ENCODE measurements at places on chromosomes 7 and 10. TPM values are rescaled to one million over a fixed set of nuclear protein-coding genes. Genes with fewer than 3 reads are reported as not detected.
A peak's percentile ranks its signal among the peaks of the same experiment; 100 is the strongest.

GRCh38 chr7:3721422-3721821 lies 420.4 kb downstream of the SDK1 start:
- no peak for ATAC-seq

- no peak for ATAC-seq
Measured at GRCh38 chr10:83283151-83283550, 856.2 kb upstream of the GHITM start.

- ATAC-seq = peak; percentile 76
Measured at GRCh38 chr10:34758447-34758996, 56.6 kb downstream of the PARD3 start.

- no peak for ATAC-seq
Measured at GRCh38 chr7:88449410-88449809, 142.7 kb upstream of the STEAP4 start.

DNA sequence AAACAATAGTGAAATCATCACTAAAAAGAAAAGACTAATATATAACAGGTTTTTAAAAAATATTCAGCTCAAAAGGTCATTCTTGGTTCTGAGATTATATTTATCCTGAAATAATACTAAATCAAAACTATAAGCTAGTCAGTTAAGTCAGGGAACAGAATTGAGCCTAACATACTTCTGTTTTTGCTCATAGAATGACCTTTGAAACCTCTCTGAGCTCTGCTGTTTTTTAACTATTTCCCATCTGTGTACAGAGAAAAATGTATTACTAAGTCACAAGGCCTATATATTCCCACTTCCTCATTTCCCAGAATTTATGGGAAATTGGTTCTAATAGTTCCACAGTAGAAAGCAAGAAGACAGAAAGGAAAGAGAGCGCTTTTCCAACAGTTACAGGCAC lies 346.8 kb upstream of the ETV1 start:
- ATAC-seq = no peak

DNA sequence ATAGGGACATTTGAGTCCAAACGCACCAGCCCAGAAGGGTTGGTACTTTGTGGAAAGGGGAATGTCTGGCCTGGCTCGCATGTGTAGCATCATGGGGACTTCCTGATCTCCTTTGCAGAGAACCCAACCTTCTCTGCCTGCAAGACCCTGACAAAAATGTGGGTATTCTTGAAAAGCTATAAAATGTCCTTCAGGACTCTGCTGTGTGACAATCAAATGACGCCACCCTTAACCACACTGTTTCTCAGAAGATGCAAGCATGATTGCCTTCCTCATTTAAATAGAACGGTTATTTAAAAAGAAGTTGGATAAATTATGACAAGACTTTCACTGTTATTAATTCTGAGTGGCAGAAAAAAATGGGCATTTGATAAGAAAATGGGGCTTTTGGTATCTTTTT lies 15.1 kb upstream of the GPR15LG start:
- no peak for ATAC-seq

DNA sequence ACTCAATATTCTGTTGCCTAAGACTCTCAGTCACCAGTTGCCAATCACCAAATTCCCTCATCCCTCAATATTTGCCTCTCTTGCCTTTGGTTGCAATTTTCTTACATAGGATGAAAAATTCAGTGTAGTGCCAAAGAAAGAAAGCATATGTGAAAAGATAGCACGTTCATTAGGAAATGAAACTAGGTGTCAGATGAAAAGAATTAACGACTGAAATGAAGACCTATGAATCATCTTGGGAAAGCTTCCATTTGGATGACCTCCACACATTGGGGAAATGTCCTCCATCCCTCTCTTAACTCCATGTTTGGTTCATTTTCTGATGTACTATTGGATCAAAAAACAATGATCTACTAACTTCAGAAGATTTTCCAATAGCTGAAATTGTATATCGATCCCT lies 145.1 kb upstream of the MEOX2 start:
- ATAC-seq = no peak

GRCh38 chr10:43361547-43362190 lies 9.8 kb upstream of the FXYD4 start:
- no peak for ATAC-seq

GRCh38 chr10:17768957-17769356 lies 17.0 kb downstream of the TMEM236 start:
- ATAC-seq = no peak

GRCh38 chr10:52965938-52966401 lies 193.4 kb upstream of the MBL2 start:
- no peak for ATAC-seq

DNA sequence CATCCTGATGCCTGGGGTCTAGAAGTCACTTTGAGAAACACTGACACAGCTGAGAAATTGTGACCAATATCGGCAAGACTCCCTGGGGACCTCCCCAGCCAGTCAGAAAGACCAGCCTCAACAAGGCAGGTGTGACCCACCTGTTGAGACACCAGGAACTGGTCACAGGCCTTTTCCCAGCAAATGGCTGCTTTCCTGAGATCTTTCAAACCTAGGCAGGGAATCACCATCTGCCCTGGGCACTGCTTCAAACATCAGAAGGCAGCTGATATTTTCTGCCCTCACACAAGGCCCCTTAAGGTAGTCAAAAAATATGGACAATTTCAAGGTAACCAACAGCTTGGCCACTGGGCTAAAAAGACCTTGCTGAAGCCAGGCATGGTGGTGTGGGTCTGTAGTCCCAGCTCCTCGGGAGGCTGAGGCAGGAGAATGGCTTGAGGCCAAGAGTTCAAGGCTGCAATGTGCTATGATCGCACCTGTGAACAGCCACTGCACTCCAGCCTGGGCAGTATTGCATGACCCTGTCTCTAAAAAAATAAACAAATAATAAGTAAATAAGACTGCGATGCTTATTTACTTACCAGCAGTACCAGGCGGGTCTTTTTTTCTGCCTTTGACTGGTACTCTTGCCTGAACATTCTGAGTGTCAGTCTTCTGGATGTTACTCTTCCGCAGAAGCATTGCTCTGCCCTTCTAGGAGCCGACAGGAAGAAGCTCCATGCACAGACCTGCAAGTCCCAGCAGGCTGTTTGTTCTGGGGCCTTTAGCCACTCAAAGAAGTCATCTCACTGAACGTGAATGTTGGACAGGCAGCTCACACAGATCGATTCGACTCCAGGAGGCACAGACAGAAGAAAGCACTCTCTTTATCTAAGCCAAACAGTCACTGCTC lies 59.7 kb downstream of the SORBS1 start:
- no peak for ATAC-seq

Gene CYP2W1
- total RNA-seq = 1.0 TPM

Gene ASZ1
- total RNA-seq = not detected

Gene HDAC9
- 12.2 TPM for total RNA-seq

Gene FAM180A
- total RNA-seq = 11.3 TPM

Gene CSGALNACT2
- 16.9 TPM for total RNA-seq
